ENCODE measurements at places on chromosomes 7 and 10.

GRCh38 chr10:99394761-99395386, 35.5 kb downstream of the GOT1 start:
- DNase-seq = no peak

DNA sequence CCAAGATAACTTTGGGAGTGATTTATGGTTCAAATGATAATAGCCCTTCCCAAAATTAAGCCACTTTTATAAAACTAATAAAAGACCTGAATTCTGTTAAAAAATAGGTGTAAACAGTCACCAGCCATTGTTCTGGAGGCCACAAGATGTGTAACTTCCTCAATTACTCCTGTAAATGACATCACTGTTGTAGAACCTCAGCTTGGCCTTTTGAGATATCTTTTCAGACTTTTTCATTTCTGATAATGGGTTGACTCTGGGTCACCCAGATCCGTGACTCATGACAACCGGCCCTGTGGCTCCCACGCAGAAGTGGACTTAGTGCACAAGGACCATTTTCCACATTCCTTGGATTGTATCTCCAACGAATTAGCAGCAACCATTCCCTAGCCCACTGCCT, 106.6 kb downstream of the DKK1 start:
- no peak for DNase-seq

GRCh38 chr7:41970941-41971340, 266.1 kb downstream of the GLI3 start:
- DNase-seq = no peak

DNA sequence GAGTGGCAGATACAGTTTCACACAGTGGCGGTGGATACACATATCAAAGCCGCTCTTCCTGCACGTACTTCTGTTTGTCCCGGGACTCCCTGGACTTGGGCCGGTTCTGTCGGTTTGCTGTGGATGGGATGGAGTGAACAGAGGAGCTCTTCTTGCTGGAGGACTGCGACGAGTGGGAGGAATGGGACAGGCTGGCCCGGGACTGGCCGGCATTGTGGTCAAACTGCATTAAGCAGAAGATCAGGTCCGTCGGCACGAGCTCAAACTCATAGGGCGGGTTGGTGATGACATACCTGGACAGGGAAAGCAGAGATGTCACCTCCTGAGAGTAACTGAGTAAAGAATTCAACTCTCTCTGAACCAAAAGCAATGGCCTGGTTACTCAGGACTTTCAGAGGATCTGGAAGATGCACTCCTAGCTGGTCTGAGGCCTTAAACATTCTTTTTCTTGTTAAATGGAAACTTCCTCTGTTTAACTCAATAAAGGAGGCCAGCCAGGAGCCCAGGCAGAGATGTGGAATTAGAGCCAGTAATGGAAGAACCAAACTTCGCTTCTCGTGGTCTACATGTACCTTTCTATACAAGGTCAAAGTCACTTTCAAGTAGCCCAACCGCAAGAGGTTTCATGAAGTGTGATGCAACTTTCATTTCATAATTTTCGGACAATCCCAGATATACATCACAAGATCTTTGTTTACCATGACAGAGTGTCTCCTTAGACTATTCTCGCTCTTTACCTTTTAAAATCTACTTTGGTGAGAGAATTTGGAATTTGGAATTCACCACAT, 750.2 kb downstream of the KCNMA1 start:
- DNase-seq = no peak

DNA sequence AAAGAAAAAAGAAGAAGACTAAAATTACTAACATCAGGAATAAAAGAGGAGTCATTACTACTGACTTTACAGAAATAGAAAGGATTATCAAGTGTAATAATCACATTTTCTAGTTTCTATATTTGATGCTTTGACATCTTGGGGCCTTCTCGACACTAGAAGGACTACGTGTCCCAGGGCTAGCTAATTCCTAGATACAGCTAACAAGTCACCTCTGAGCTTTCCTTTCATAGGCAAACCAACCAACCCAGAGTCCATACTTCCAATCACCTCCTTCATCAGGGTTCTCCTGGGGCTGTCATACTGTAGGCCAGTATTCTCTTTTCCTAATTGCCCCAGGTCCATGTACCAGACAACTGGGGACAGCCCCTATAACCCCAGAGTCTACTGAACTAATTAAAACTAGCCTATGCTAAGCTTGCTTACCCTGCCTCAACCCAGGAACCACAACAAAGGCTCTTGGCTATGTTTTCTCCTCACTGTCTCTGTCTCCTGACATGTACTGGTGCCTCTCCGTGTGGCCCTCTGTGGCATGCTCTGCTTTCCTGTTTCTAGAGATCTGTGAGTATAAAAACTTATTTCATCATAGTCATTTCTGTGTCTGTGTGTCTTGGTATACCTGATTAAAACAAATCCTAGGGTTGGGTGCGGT, 6.7 kb upstream of the PARP12 start:
- no peak for DNase-seq

DNA sequence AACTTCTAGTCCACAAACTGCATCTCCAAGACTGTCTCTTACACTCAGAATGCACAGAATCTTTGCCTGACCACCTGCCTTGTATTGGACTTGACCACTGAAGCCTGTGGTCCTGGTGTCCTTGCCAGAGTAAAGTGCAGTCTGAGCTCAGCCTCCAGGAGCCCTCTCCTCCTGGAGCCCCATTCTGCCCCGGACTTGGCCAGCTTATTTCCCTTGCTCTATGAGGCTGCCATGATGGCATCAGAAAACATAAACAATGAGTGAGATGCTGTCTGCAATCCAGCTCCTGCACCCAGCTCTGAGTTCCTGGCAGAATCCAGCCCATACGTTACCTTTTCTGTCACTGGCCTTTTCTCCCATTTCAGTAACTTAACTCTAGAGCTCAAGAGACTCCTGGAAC, 494.6 kb downstream of the PLXNA4 start:
- DNase-seq = no peak

DNA sequence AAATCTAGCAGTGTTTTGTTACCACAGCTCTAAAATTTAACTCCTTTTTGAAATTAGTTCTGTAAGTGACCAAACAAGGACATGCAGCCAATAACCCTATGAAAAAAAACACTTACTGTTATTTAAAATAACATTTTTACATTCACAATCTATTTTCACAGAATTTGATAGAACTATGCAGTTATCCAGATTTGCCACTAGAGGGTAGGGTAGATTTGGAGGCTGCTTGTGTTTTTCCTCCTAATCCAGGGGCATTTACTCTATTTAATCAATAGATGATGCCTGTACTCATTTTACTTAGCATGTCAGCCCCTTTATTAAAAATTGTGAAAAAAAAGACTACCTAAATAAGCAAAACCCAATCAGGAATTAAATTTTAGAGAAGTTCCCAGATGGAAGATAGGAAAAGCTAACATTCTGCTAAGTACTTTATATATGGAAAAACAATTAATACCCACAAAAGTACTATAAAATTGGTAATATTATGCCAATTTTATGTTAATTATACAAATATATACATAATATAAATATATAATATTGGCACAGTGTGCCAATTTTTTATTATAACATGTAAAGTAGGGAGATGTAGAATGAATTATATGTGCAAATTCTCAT, 18.1 kb upstream of the LIPK start:
- DNase-seq = peak; percentile 18

Measured in T47D (cell line).